ENCODE measurements at places on chromosomes 16 and 17. TPM values are rescaled to one million over a fixed set of nuclear protein-coding genes. Genes with fewer than 3 reads are reported as not detected.
A peak's percentile ranks its signal among the peaks of the same experiment; 100 is the strongest.

- DNase-seq, result peak; percentile 97
Observed at GRCh38 chr16:4936991-4937781, at the start of gene PPL. Gene PPL, minus strand, starts transcription at chr16:4937148. Its CDS starts 103 bp downstream, at chr16:4937045.

DNA sequence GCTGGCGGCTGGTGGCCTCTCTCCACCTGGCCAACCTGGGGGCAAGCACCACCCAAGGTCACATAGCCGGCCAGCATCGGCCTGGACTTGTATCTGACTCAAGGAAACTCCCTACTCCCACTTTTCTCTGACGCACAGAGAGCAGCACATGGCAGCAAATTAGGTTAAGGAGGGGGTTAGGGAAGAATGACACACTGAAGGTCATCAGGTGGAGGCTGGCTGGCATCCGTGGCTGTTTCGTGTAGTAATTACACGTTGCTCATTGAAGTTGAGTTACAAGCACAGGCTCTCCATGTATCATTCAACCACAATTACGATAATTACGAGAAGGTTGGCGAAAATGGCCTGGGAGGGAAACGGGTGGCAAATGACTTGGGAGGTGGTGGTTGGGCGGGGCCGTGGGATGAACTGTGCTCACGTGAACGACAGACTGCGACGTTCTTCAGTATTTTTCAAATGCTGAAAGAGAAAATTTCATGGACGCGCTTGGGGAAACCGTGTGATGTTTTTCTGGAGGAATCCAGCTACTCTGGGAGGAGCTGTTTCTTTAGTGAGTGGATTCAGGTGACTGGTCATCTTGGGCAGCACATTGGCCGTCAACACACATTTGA lies 4.0 kb upstream of the METRNL start:
- no peak for DNase-seq

DNA sequence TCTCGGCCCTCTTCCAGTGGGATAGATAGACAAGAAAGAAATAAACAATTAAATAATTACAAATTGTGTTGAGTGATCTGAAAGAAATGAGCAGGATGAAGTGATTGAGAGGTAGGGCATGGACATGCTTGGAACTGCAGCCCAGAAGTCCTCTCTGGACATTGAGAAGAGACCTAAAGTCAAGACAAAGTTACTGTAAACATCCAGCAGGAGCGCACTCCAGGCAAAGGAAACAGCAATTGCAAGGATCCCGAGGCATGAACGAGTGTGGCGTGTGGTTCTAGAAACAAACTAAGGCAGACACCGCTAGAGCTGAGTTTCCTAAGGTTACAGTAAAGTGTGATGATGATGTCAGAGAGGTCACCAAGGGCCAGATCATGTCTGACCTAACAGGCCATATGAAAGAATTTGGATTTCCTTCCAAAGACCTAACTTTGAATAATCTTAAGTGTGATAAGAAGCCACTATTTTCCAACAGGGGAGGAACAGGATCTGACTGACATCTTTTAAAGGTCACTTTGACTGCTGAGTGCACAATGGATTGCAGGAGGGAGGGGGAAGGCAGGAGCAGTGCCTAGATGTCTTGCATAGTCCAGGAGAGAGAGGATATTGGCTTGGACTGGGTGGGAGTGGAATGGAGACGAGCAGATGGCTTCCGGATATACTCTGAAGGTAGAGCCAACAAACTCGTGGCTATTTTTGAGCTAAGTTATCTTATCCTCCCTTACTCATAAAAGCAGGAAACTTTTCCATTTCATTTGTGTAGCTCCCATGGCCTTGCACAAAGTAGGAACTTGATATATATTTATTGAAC lies 19.0 kb downstream of the ABCC12 start:
- no peak for DNase-seq

GRCh38 chr17:5759501-5759925 lies 175.2 kb upstream of the NLRP1 start:
- no peak for DNase-seq

GRCh38 chr17:27284811-27285415 lies 9.0 kb upstream of the WSB1 start:
- no peak for DNase-seq

ACSM2A gene
- total RNA-seq, result not detected

SPATA33 gene
- total RNA-seq, result 38.4 TPM

CCDC154 gene
- total RNA-seq, result 5.7 TPM

EVPLL gene
- total RNA-seq, result not detected

Measured in progenitor cell of endocrine pancreas (in vitro differentiated cells).